ENCODE measurements at places on chromosomes 6 and 20. TPM values are rescaled to one million over a fixed set of nuclear protein-coding genes. Genes with fewer than 3 reads are reported as not detected.

DNA sequence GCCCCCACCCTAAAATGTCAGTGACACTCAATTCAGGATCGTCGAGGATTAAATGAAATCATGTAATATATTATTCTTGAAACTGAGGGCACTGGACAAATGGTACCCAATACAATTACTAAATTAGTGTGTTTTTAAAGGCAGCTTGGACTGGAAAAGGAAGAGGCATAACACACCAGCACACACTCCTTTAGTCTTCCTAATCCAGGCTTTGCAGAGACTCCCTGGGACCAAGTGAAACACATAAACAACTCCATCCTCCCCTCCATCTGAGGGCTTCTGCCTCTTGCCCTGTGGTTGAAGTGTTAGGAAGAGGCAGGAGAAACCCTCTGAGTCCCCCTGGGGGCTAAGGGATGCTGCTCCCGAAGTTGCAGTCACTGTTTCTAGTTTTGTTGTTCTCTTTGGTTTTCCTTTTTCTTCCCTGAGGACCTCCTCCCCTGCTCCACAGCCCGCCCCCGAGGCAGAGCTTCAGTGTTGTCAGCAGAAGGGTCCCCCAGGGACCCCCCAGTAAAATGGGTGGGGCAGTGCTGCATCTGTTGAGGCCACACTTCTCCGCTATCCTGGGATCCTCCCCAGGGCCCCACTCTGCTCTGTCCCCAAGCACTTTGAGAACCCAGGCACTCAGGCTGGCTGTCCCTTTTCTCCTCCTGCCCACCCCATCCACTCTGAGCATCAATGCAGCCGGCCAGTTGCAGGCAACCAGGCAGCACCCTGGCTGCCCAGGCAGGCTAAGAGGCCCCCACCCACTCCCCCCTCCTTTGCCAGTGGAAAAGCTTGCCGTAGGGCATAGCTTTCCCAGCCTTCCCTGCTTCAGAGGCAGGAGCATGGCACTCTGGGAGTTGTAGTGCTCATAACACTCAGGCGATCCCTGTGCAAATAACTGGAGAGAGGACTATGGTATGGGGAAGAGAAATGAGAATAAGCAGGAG lies 5.9 kb downstream of the TMEM63B start:
- H3K4me1 ChIP-seq = no peaks in the 10 kb centered on the region
- peaks cover 6% of the 10 kb centered on the region for H3K36me3 ChIP-seq
- H3K27ac ChIP-seq = peak overlapping the region; percentile 60
- peak; percentile 77 for DNase-seq
- H3K4me3 ChIP-seq = no peak overlapping the region

DNA sequence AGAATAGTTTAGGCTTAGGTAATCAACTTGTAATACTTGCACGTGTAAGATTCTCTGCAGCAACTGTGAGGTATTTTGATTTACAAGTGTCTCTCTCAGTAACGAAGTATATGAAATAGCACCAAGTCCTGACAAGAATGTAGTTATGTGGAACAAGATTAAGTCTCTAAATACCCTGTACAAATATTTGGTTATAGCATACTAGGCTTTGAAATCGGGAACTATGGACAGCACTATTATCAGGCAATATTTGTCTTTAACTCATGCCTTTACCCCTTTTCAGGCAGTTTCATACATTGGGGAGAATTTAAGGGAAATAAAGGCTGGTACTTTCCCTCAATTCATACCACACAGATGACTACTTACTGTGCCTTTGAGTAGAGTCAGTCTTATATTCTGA lies 93.2 kb downstream of the GRIK2 start:
- no peaks in the 10 kb centered on the region for H3K4me1 ChIP-seq
- no peak for DNase-seq
- no peaks in the 10 kb centered on the region for H3K36me3 ChIP-seq
- H3K27ac ChIP-seq = no peak overlapping the region
- no peaks in the 10 kb centered on the region for H3K27me3 ChIP-seq

DNA sequence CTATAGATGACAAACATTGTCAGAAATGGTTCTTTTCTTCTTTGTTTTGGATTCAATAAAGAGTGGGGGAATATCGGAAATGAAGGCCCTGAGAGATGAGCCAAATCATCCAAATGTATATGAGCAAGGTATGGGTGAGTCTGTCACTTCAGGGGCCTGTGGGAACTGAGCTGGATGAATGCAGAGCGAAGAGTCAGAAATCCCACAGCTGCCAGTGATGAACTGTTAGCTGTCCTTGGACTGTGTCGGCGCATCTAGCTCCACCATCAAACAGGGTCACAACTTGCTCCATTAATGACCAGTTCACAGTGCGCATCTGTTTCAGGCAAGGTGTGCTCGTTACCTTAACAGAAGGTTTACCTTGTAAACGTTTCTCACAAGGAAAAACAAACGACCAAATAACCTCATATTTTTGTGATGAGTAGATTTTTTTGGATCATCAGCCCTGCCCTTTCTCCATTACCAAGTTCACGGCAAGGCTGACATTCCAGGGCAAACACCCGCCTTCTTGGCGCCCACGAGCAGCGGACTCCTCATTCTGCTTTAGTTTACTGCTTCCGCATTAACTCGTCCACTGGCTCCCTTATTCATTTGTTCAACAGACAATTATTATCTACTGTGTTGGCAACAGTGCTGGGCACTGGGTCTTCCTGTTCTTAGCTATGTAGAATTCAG lies 15.0 kb upstream of the CCN6 start:
- no peak overlapping the region for H3K4me3 ChIP-seq
- H3K36me3 ChIP-seq = no peaks in the 10 kb centered on the region
- DNase-seq = no peak
- no peaks in the 10 kb centered on the region for H3K4me1 ChIP-seq

GRCh38 chr6:53591873-53592272 lies 47.0 kb upstream of the GCLC start:
- peaks cover 5% of the 10 kb centered on the region for H3K4me1 ChIP-seq
- H3K27ac ChIP-seq = no peak overlapping the region
- no peak for DNase-seq

GRCh38 chr20:49620364-49621240 lies 52.7 kb upstream of the PTGIS start:
- H3K4me3 ChIP-seq = no peak overlapping the region
- no peaks in the 10 kb centered on the region for H3K4me1 ChIP-seq
- H3K27ac ChIP-seq = no peak overlapping the region
- H3K36me3 ChIP-seq = no peaks in the 10 kb centered on the region
- DNase-seq = no peak

- peak; percentile 24 for DNase-seq
- no peaks in the 10 kb centered on the region for H3K4me1 ChIP-seq
- no peaks in the 10 kb centered on the region for H3K27me3 ChIP-seq
- no peaks in the 10 kb centered on the region for H3K36me3 ChIP-seq
- H3K4me3 ChIP-seq = no peak overlapping the region
Measured at GRCh38 chr6:16354692-16355091, 116.3 kb downstream of the GMPR start.

GRCh38 chr6:5672581-5673011 lies 334.1 kb downstream of the NRN1 start:
- H3K36me3 ChIP-seq = no peaks in the 10 kb centered on the region
- peak; percentile 49 for DNase-seq
- no peak overlapping the region for H3K4me3 ChIP-seq
- H3K27me3 ChIP-seq = no peaks in the 10 kb centered on the region
- H3K27ac ChIP-seq = peak overlapping the region; percentile 40
- no peaks in the 10 kb centered on the region for H3K4me1 ChIP-seq

CDH4 gene
- 1.5 TPM for total RNA-seq

DPPA5 gene
- total RNA-seq = not detected

PACSIN1 gene
- total RNA-seq = 6.5 TPM

ADGRF1 gene
- not detected for total RNA-seq
